A549 treated with Mapracorat at 1 μM for 4 hours (cell line): ENCODE measurements at places on chromosomes 6 and 20. TPM values are rescaled to one million over a fixed set of nuclear protein-coding genes. Genes with fewer than 3 reads are reported as not detected.

Gene RAB23
- 7.1 to 8.5 TPM (median 7.9 TPM) in 5 replicates for total RNA-seq

Gene NKX2-2
- total RNA-seq = not detected in 5 replicates

Gene FAM217A
- total RNA-seq = not detected in 5 replicates

Gene BTNL2
- total RNA-seq = not detected in 5 replicates

Gene WFDC12
- not detected in 5 replicates for total RNA-seq

Gene KIFC1
- 36.9 to 44.7 TPM (median 43.5 TPM) in 5 replicates for total RNA-seq

Gene APOBEC2
- not detected in 5 replicates for total RNA-seq

Gene CPNE5
- 0.06 to 0.20 TPM (median 0.12 TPM) in 5 replicates for total RNA-seq

Gene BTN1A1
- total RNA-seq = not detected in 5 replicates

Gene GTF2H4
- total RNA-seq = 18.1 to 21.8 TPM (median 20.4 TPM) in 5 replicates

Gene TFAP2B
- total RNA-seq = not detected in 5 replicates

Gene CCN6
- not detected in 5 replicates for total RNA-seq

Gene AVP
- total RNA-seq = not detected in 5 replicates

Gene CITED2
- 21.5 to 34.3 TPM (median 33.0 TPM) in 5 replicates for total RNA-seq

Gene EDN1
- total RNA-seq = 35.1 to 45.3 TPM (median 40.7 TPM) in 5 replicates

Gene WFDC13
- not detected in 5 replicates for total RNA-seq

Gene COL9A3
- 0.33 to 0.96 TPM (median 0.66 TPM) in 5 replicates for total RNA-seq
